ENCODE measurements at places on chromosomes 4 and X. TPM values are rescaled to one million over a fixed set of nuclear protein-coding genes. Genes with fewer than 3 reads are reported as not detected.

Gene DACH2
- total RNA-seq, result 1.0 TPM

Gene HAUS3
- 6.8 TPM for total RNA-seq

Gene GPR119
- total RNA-seq, result not detected

Gene CXXC4
- total RNA-seq, result 1.0 TPM

Gene CXCR3
- not detected for total RNA-seq

Gene JCHAIN
- 2.1 TPM for total RNA-seq

Gene NSUN7
- 2.6 TPM for total RNA-seq

Gene XG
- 3.1 TPM for total RNA-seq

Gene DUX4
- not detected for total RNA-seq

Gene MAGEA2B
- total RNA-seq, result not detected

Gene BTC
- 3.1 TPM for total RNA-seq

Gene H2BW2
- total RNA-seq, result not detected

Gene PPARGC1A
- 12.5 TPM for total RNA-seq

Gene CNGA1
- total RNA-seq, result under 0.01 TPM

Gene NLRP2B
- total RNA-seq, result not detected

Gene CDX4
- not detected for total RNA-seq

Gene TMEM154
- 1.0 TPM for total RNA-seq
